ENCODE measurements at places on chromosomes 2 and 18. TPM values are rescaled to one million over a fixed set of nuclear protein-coding genes. Genes with fewer than 3 reads are reported as not detected.

GRCh38 chr2:128324008-128324896 is 5.6 kb upstream of the HS6ST1 start:
- DNase-seq: no peak

- DNase-seq: no peak
These were observed 23.1 kb upstream of the COLEC12 start for GRCh38 chr18:523561-523960.

- DNase-seq: peak; percentile 86
These were observed 97.0 kb downstream of the NEB start for GRCh38 chr2:151637271-151637781.

GRCh38 chr2:216696751-216697560 is 1.6 kb upstream of the IGFBP5 start:
- DNase-seq: no peak

GRCh38 chr2:152761214-152761613 is 42.8 kb downstream of the ARL6IP6 start:
- no peak for DNase-seq

HOXD12 gene
- not detected for total RNA-seq

RNU2-63P gene
- total RNA-seq: 34.9 TPM

DNA sequence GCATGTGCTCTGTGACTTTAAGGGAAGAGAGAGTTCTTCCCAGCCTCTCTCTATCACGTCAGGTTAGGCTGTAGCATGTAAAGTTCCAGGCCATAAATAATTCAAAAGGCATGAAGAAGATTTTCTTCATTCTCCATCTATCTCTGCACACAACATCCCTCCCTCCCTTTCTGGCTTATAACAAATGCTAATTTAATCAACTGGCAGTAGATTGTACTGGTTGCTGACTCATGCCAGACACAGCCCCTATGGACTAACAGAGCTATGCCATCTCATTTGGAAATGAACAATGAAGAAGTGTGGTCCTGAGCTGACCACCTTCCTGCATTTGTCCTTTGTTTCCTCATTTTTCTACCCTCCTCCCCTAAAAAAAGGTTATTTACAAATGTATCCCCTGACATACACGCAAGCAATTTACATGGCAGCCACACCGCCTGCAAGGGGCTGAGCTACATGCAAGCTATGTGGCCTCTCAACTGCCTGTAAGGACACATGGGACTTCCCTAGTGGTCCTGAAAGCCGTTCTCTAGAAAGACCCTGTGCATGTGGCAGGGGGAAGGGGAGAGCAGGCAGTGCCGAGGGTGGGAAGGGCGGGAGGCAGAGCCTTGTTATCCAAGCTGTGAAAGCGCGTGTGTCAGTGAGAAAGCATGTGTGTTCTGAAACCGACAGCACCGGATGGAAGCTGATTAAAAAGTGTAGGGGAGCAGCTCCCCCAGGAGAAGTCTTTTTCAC is 90.9 kb upstream of the KLF7 start:
- DNase-seq: no peak

C2orf80 gene
- total RNA-seq: not detected

DNA sequence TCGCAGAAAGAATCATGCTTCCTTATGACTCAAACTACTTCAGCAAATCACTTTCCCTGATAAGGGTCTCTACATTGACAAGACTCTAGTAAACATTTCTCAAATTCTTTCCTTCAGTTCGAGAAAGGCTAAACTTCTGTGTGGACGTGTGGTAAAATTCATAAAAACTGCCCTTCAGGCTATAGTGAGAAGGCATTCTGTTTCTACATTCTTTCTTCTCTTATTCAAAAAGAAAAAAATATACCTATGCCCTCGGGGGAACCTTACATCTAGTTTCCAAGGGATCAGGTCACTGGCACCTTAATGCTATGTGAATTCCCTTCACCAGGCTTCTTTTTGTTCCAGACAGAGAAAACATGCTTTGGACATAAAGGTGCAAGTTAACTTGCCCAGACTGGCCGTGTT is 4.9 kb downstream of the VIT start:
- DNase-seq: no peak

DNA sequence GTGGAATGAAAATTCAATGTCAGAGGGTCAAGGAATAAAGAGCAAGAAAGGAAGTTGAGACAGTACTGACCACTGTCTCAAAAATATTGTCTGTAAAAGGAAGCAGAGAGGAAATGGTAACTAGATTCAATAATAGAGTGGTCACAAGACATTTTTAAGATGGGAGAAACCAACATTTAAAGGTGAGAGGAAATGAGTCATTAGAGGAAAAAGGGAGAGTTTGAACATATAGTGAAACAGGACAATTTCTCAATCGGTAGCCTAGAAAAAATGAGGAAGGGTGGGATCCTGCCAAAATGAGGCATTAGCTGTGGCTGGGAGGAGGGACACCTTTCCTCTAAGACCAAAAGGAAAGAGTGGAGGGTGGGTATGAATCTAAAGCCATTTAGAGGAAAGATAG is 288.5 kb downstream of the SP3 start:
- DNase-seq: no peak

DNA sequence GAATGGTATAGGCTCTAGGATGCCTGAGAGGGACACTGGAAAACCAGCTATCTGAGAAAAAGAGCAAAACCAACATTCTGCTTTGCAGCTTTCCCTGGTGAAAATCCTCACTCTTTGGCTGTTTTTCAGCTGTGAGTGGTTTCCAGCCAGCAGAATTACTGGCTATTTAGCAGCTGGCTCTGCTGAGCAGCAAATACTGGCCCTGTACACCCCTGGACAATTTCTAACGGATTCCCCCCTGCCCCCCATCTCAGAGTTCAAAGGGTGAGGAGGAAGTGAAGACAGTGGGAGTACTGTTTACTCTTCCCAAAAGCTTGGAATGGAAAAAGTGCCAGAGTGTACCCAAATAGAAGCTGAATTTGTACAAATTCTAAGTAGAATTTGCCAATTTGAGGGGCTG is 26.1 kb upstream of the IMP4 start:
- peak; percentile 28 for DNase-seq

CTAGE1 gene
- not detected for total RNA-seq

CRYGC gene
- not detected for total RNA-seq

DNA sequence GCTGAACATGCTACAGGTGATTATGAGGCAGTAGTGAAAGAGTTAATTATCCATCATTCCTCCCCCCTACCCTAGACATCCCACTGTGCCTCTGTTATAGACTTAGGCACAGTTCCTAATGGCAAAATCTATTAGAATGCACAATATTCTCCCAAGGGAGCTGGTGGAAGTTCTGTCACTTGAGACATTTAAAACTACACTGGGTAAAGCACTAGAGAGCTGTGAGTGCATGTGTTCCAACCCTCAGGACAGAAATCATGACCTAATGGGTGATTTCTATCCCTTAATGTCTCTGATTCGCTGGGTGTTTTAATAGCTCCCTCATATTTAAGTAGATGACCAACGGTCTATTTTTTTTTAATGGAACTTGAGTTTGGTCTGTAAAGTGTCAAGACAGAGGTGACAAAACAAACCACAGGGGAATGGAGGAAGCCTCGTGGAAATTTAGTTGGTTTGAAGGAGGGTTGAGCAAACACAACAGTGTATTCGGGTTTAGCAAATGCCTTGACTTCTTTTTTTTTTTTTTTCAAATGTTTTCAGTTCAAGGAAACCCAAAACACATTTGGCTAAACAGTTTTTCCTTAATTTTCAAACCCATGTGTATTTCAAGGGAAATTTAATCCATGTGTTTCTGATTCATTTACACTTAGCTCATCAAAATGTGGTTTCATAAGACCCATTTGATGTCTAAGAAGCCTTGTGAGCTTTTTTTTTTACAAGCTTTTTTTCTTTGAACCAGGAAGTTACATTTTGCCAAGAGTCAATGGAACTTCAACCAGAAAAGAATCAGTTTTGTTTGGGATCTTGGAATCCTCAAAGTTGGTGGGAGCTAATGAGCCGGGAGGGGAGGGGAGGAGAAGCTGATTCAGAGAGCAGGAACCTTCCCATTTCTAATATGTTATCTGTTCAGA is 665.1 kb upstream of the ZEB2 start:
- DNase-seq: no peak

FIGN gene
- not detected for total RNA-seq

DNA sequence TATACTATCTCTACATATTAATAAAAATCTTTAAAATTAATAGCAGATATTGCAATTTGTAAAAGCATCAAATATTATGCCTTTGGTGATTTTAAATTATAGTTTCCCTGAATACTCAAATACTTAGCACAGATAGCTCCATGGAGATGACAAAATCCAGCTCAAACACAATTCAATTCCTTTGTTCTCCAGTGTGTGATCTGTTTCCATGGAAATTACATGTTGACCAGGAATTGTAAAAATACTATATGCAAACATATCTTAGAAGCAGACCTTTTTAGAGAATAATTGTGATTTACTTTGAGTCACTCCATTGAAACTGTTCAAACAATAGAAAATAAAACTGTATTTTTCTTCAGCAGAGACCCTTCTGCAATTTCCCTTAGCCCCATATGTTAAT is 68.3 kb downstream of the FAM161A start:
- no peak for DNase-seq

DNA sequence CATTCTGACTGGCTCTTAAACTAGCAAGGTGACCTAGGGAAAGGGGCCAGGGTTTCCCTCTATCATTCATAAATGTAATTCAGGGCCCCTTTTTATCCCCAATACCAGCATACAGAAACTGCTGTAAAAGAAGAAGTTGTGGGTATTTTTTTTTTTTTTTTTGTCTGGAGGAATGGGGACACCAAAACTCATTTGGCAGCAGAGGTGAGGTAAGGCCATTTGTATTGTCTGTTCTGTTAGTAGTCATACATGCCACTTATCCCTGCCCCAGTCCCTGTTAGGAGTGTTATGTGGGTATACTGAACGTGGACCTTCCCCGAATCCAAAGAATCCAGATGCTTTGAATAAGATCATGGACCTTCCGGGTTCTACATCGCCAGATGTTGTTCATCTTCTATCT is 1.7 kb downstream of the SEPTIN2 start:
- no peak for DNase-seq

GRCh38 chr2:213185147-213185822 is 33.9 kb upstream of the IKZF2 start:
- DNase-seq: no peak

IL36B gene
- total RNA-seq: not detected

DNA sequence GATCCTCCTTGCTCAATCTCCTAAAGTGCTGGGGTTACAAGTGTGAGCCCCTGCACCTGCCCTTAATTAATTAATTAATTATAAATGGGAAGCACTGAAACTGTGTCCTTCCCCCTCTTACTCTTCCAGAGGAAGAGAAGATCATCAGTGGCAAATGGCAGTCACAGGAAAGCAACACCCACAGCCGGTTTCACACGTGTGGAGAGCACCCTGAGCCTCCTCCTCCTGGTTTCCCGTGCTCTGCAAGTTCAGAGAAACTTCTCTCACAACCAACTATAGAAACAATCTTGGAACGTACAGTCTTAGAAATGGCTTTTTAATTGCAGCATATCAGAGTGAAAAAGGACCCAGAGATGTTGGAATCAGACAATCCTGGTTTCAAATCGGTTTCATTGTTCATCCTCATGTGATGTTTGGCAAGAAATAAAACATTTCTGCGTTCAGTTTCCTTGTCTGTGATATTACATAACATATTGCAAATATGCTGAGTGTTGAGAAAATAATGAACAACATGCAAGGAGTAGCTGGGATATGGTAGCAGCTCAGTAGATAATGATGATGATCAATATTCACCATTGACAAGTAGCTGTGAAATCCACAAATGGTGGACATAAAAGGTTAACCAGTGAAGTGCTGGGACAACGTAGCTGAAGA is 141.0 kb upstream of the KCTD1 start:
- DNase-seq: no peak

DNA sequence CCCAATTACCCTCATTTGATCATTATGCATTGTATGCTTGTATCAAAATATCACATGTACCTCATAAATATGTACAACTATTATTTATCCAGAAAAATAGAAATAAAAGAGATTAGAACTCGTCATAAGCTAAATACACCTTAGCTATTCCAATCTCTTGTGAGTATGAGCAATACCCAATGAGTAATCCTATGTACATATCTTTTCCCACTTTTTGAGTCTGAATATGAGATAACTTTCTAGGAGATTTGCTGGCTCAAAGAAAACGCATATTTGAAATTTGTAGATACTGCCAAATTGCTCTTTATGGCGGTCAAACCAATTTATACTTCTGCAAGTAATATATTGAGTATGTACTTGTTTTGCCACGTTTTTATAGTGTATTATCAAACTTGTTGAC is 24.1 kb downstream of the PRKD3 start:
- DNase-seq: no peak

COLEC11 gene
- 0.47 TPM for total RNA-seq

DNA sequence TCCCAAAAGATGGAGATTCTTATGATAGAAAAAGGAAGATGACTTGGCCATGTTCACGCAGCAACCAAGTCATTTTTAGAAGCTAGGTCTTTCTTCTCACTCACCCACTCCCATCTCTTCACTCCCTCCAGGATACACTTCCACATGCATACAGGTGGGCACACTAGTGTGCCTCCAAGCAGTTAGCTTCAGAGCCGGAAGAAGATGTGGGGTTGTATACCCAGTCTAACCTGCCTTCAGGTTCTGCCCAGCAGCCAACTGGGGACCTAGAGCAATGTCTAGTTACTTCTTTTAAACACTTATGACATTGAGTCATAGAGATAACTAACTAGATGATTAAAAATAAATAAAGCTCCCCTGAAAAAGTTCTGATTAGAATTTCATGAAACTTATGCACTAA is 21.8 kb upstream of the TANK start:
- DNase-seq: peak; percentile 80

CAPN14 gene
- total RNA-seq: 0.07 TPM

GRCh38 chr2:179768765-179769164 is 92.6 kb downstream of the ZNF385B start:
- DNase-seq: no peak

- no peak for DNase-seq
These were observed 234.8 kb upstream of the KYNU start for GRCh38 chr2:142642650-142643049.

SMYD1 gene
- total RNA-seq: not detected

LMAN2L gene
- 6.5 TPM for total RNA-seq

CDKL4 gene
- total RNA-seq: not detected

DNA sequence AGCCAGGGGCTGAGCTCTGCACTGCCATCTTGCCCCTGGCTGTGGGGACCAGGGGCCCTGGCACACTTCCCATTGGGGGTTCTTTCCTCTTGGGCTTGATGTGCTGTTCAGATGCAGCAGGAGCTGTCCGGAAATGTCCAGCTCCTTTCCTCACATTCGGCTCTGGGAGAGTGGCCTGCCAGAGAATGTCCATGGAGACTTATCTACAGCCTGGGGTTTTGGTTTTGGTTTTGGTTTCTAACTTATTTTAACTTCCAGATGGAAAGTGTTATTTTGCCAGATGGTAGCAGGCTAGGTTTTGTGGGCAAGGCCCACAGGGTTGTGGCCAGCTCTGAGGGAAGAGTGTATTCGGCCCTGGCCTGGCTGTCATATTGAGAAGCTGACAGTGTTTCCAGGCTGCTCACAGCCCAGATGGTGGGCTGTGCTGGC is 177.3 kb downstream of the ANKRD30B start:
- DNase-seq: no peak

UGT1A10 gene
- total RNA-seq: not detected

Measured in activated CD4-positive, alpha-beta T cell treated with anti-CD3 and anti-CD28 coated beads, Interleukin-2, amount 10 ng/mL, durations not matched to agents 24 days and 14 days (primary cell).